ENCODE measurements at places on chromosomes 6 and 20. TPM values are rescaled to one million over a fixed set of nuclear protein-coding genes. Genes with fewer than 3 reads are reported as not detected.

TFAP2D gene
- not detected for total RNA-seq

SRMS gene
- not detected for total RNA-seq

PTCRA gene
- not detected for total RNA-seq

ENPP1 gene
- 0.58 TPM for total RNA-seq

LY6G6F gene
- not detected for total RNA-seq

GPR63 gene
- total RNA-seq, result 2.7 TPM

NAPB gene
- total RNA-seq, result 14.2 TPM

BPIFB3 gene
- not detected for total RNA-seq

SUPT3H gene
- 12.4 TPM for total RNA-seq

DNA sequence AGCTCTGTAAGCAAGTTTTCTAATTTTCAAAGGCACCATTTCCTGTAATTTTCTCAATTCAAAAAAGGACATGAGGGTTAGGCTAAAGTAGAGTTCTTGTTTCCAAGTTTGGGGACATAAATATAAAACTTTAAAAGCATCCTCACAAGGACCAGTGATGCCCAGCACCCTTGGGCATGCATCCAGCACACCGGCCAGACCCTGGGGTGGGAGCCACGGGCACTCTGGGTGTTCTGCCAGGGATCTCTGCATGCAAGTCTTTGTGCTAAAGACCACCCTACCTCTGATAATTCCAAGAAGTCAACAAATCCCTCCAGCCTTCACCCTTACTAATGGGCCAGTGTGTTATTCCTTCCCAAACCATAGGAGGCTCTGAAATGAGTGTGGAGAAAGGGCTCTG lies 46.5 kb downstream of the PLCG1 start:
- peaks cover 11% of the 10 kb centered on the region for H3K36me3 ChIP-seq
- no peak overlapping the region for H3K27ac ChIP-seq
- peaks cover 2% of the 10 kb centered on the region for H3K4me1 ChIP-seq
- DNase-seq, result no peak
- no peak overlapping the region for H3K4me3 ChIP-seq

DNA sequence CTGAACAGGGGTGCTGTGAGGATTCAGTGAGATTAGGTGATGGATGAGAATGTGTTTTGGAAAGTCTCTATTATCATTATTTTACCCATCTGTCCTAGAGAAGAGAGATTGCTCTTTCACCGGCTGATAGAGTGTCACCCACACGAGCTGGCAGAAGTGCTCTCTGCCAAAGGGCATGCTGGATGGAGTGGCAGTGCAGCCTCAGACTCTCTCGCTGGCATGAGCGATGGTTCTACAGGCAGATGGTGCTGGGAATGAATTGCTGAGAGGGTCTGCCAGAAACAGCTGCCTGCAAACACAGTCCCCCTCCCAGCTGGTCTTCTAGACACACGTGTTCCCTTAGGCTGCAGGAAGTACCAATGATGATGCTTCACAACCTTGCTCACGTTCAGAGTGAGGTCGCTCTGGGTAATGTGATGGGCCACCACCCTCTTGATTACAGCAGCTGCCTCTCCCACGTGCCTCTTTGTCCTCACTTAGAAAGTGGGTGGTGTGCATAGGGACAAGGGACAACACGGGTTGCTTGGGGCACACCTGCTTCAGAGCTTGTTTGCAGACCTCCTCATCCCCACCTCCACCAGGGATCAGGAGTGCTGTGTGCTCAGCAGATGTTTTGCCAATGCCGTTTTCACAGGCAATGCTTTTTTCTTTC lies 84.7 kb downstream of the FOXA2 start:
- no peak for DNase-seq
- H3K36me3 ChIP-seq, result no peaks in the 10 kb centered on the region
- H3K4me1 ChIP-seq, result no peaks in the 10 kb centered on the region
- no peaks in the 10 kb centered on the region for H3K27me3 ChIP-seq
- H3K27ac ChIP-seq, result no peak overlapping the region
- H3K4me3 ChIP-seq, result no peak overlapping the region

- no peaks in the 10 kb centered on the region for H3K4me1 ChIP-seq
- no peaks in the 10 kb centered on the region for H3K27me3 ChIP-seq
- no peak for DNase-seq
- H3K36me3 ChIP-seq, result no peaks in the 10 kb centered on the region
- no peak overlapping the region for H3K4me3 ChIP-seq
- H3K27ac ChIP-seq, result no peak overlapping the region
These were observed 49.5 kb upstream of the TFAP2D start for GRCh38 chr6:50663806-50664205.

DNA sequence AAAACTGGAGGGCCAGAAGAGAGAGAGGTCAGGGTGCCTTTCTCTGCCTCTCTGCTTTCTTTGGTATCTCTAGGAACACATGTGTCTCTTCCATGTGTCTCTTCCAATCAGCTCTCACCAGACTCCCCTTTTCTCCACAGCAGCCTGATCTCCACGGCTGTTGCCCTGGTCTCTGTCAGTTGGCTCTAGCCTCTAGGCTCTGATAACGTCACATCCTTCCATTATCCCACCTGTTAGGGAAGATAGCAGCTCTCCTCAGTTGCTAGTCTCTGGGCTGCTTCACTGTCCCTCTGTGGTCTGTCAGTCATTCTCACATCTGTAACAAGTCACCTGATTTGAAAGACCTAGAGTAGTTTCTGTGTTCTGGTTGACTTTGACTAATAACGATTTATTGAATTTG lies 80.2 kb downstream of the PLCB4 start:
- H3K27ac ChIP-seq, result no peak overlapping the region
- no peak overlapping the region for H3K4me3 ChIP-seq
- H3K36me3 ChIP-seq, result no peaks in the 10 kb centered on the region
- no peak for DNase-seq
- H3K4me1 ChIP-seq, result no peaks in the 10 kb centered on the region
- H3K27me3 ChIP-seq, result no peaks in the 10 kb centered on the region

GRCh38 chr6:168007592-168008338 lies 10.3 kb downstream of the KIF25 start:
- no peak overlapping the region for H3K4me3 ChIP-seq
- no peaks in the 10 kb centered on the region for H3K36me3 ChIP-seq
- H3K4me1 ChIP-seq, result peaks cover 2% of the 10 kb centered on the region
- H3K27ac ChIP-seq, result no peak overlapping the region

- H3K36me3 ChIP-seq, result no peaks in the 10 kb centered on the region
- H3K27me3 ChIP-seq, result no peaks in the 10 kb centered on the region
- H3K4me3 ChIP-seq, result no peak overlapping the region
- no peak overlapping the region for H3K27ac ChIP-seq
- H3K4me1 ChIP-seq, result no peaks in the 10 kb centered on the region
These were observed 213.3 kb upstream of the SSTR4 start for GRCh38 chr20:22821796-22822195.

- no peak overlapping the region for H3K27ac ChIP-seq
- H3K36me3 ChIP-seq, result no peaks in the 10 kb centered on the region
- peaks cover 2% of the 10 kb centered on the region for H3K4me1 ChIP-seq
- DNase-seq, result no peak
These were observed 29.6 kb downstream of the ANKRD6 start for GRCh38 chr6:89462503-89462902.

- H3K4me1 ChIP-seq, result peaks cover 2% of the 10 kb centered on the region
- H3K36me3 ChIP-seq, result no peaks in the 10 kb centered on the region
- no peak for DNase-seq
These were observed 85.8 kb downstream of the CD164 start for GRCh38 chr6:109296452-109296851.

DNA sequence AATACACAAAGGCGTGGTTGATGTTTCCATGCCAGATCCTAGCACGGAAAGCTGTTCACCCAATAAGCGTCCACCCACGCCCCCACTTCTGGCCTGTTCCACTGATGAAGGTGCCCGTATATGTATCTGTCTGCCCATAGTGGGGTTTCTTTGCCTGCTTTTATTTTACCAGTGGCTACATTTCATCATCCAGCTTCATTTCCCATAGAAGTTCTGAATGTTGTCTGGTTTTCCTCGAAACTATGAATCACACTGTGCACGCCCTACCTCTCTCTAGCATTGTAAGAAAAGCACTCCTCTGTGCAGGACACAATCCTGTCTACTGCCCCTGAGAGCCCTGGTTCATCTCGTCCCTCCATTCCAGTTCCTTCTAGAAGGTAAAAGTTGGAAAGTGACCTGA lies 8.8 kb upstream of the CD93 start:
- no peak for DNase-seq
- H3K27ac ChIP-seq, result no peak overlapping the region
- no peaks in the 10 kb centered on the region for H3K36me3 ChIP-seq
- H3K4me3 ChIP-seq, result no peak overlapping the region

- peak overlapping the region; percentile 72 for H3K4me3 ChIP-seq
- peaks cover 12% of the 10 kb centered on the region for H3K36me3 ChIP-seq
- H3K27ac ChIP-seq, result peak overlapping the region; percentile 97
- peaks cover 32% of the 10 kb centered on the region for H3K4me1 ChIP-seq
- H3K27me3 ChIP-seq, result no peaks in the 10 kb centered on the region
- DNase-seq, result peak; percentile 66
These were observed 69.9 kb downstream of the HACE1 start for GRCh38 chr6:104789770-104790190.

- no peak for DNase-seq
- no peak overlapping the region for H3K27ac ChIP-seq
- no peak overlapping the region for H3K4me3 ChIP-seq
These were observed 22.6 kb downstream of the B4GALT5 start for GRCh38 chr20:49690899-49691620.

GRCh38 chr20:59269411-59270025 lies 30.9 kb upstream of the EDN3 start:
- DNase-seq, result no peak
- no peak overlapping the region for H3K27ac ChIP-seq
- H3K4me3 ChIP-seq, result no peak overlapping the region
- peaks cover 19% of the 10 kb centered on the region for H3K4me1 ChIP-seq
- H3K27me3 ChIP-seq, result peaks cover 45% of the 10 kb centered on the region
- H3K36me3 ChIP-seq, result peaks cover 2% of the 10 kb centered on the region

- H3K4me3 ChIP-seq, result no peak overlapping the region
- H3K27me3 ChIP-seq, result peaks cover 22% of the 10 kb centered on the region
- no peak overlapping the region for H3K27ac ChIP-seq
- no peaks in the 10 kb centered on the region for H3K36me3 ChIP-seq
- no peak for DNase-seq
- peaks cover 4% of the 10 kb centered on the region for H3K4me1 ChIP-seq
These were observed 75.3 kb upstream of the E2F3 start for GRCh38 chr6:20326422-20326728.

- H3K27ac ChIP-seq, result no peak overlapping the region
- peaks cover 48% of the 10 kb centered on the region for H3K27me3 ChIP-seq
- no peaks in the 10 kb centered on the region for H3K4me1 ChIP-seq
- H3K4me3 ChIP-seq, result no peak overlapping the region
- no peaks in the 10 kb centered on the region for H3K36me3 ChIP-seq
- DNase-seq, result no peak
These were observed 398 bp upstream of the SPATS1 start for GRCh38 chr6:44342052-44342451.

DNA sequence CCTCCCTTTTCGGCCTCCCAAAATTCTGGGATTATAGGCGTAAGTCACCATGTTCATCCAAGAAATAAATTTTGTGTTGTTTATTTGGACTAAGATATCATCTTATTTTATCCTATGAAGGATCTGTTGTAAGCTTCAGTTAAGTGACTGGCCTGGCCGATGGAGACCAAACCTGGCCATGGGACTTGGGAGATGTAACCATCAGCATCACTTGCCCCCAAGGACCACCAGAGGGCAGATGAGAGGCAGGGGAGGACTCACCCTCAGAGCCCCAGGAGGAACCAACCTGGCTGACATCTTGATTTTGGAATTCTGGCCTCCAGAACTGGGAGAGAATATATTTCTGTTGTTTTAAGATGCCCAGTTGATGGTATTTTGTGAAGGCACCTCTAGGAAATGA lies 266.7 kb downstream of the CDH26 start:
- H3K4me1 ChIP-seq, result no peaks in the 10 kb centered on the region
- DNase-seq, result no peak
- peaks cover 2% of the 10 kb centered on the region for H3K27me3 ChIP-seq
- no peak overlapping the region for H3K27ac ChIP-seq
- no peaks in the 10 kb centered on the region for H3K36me3 ChIP-seq

DNA sequence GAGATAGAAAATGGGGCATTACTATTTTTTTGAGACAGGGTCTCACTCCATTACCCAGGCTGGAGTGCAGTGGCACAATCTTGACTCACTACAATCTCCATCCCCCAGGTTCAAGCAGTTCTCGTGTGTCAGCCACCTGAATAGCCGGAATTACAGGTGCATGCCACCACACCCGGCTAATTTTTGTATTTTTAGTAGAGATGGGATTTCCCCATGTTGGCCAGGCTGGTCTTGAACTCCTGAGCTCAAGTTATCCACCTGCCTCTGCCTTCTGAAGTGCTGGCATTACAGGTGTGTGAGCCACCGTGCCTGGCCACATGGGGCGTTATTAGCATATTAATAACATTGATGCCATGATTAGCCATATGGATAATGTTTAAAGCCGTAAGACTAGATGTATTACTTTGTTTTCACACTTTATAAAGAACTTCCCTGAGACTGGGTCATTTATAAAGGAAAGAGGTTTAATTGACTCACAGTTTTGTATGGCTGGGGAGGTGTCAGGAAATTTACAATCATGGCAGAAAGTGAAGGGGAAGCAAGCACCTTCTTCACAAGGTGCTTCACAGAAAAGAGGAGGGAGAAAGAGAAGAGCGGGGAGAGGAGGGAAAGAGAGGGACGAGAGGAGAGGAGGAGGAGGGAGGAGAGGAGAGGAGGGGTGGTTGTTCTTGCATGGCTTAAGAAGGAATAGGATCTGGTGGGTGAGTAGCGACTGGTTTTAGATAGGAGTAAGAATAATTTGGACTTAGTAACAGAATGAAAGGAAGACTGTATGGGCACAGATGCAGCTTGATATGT lies 51.9 kb downstream of the MYO6 start:
- no peak for DNase-seq
- H3K36me3 ChIP-seq, result no peaks in the 10 kb centered on the region
- no peak overlapping the region for H3K4me3 ChIP-seq
- no peaks in the 10 kb centered on the region for H3K4me1 ChIP-seq
- H3K27me3 ChIP-seq, result peaks cover 2% of the 10 kb centered on the region
- H3K27ac ChIP-seq, result no peak overlapping the region

GRCh38 chr20:43167615-43168014 lies 22.1 kb downstream of the PTPRT start:
- no peaks in the 10 kb centered on the region for H3K36me3 ChIP-seq

DNA sequence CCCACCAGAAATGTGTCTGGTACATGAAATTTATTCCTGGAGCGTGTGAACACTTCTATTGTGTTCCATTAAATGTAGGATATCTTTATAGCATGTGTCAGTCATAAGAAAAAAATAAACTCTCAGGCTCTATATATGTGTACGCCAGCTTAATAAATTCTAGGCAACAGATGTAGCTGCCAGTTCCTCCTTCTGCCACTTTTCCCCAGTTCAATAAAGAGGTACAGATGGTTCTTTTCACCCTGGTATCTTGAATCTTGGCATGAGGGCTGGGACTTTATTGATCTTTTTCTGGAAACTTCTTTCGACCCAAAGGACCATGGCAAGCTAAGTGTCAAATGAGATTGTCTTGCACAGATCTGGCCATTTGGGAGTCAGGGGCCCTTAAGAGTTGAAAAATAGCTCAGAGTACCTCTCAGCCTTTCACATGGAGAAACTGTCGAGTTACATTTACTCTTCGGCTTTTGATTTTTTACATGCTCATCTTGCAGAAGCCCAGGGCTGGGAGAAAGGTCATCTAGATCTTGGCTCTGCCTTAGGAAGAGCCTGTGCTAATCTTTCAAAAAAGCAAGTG lies 240.9 kb downstream of the DOK5 start:
- no peaks in the 10 kb centered on the region for H3K4me1 ChIP-seq
- no peaks in the 10 kb centered on the region for H3K36me3 ChIP-seq
- DNase-seq, result no peak
- no peak overlapping the region for H3K27ac ChIP-seq
